SK-N-SH (cell line): ENCODE measurements at places on chromosomes 7 and 10. TPM values are rescaled to one million over a fixed set of nuclear protein-coding genes. Genes with fewer than 3 reads are reported as not detected.

The GRID2IP gene
- polyA plus RNA-seq, result 0.03 and 0.06 TPM in 2 replicates

DNA sequence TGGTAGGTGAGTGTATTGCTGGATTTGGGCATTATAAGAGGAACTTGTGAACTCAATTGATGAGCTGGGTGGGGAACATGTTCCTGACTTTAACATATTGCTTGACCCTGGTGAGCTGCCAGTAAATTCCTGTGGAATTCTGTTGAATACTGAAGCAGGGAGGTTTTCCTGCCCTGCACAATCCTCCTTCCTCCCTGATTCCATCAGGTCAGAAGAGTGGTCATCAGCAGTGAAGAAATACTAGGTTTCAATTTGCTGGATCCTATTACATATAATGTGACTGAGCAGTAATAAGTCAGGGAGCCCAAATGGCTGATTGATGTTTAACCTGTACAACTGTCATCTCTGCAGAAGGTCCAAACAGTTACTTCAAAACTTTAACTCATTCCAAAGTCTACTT, 581.2 kb downstream of the SUGCT start:
- H3K27ac ChIP-seq, result peak overlapping the region; percentile 96
- no peak for DNase-seq
- no peak overlapping the region for H3K4me3 ChIP-seq
- H3K36me3 ChIP-seq, result no peaks in the 10 kb centered on the region; the same call in 1 of the 2 replicates
- peaks cover 41% of the 10 kb centered on the region for H3K4me1 ChIP-seq

- H3K27me3 ChIP-seq, result peaks cover 25% of the 10 kb centered on the region
- no peak overlapping the region for H3K27ac ChIP-seq
- H3K4me3 ChIP-seq, result no peak overlapping the region
- H3K36me3 ChIP-seq, result no peaks in the 10 kb centered on the region
- no peak for DNase-seq
These were observed 31.5 kb downstream of the PRSS2 start for GRCh38 chr7:142802301-142802700.

- peaks cover 24% of the 10 kb centered on the region for H3K27me3 ChIP-seq
- peak within 1 kb of the TSS; percentile 72 for H3K27ac ChIP-seq
- H3K36me3 ChIP-seq, result no peaks in the 10 kb centered on the region
- no peaks in the 10 kb centered on the region for H3K4me1 ChIP-seq
- H3K4me3 ChIP-seq, result peak within 1 kb of the TSS; percentile 72
These were observed at the start of gene PLXDC2 for GRCh38 chr10:19816411-19817230. PLXDC2 (plus strand) TSS chr10:19816432.

DNA sequence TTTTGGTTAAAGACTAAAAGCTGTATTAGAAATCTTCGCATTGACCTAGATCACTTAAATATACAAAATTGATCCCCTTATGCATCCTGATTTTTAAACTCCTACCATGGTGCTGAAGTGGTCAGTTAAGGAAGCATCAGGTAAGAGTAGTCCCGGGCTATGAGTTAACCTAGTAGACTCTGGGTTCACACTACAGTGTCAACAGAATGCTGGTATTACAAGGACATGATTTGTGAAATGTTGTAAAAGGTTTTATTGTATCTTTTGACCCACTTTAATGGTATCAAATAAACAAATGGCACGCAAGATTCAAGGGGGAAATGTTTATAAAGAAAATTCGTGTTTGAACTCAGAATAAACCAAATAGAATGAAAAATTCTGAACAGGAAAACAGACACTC, 36.8 kb downstream of the RTKN2 start:
- H3K27ac ChIP-seq, result peak overlapping the region; percentile 88
- H3K4me1 ChIP-seq, result peaks cover 53% of the 10 kb centered on the region; the same call in 1 of the 2 replicates
- no peaks in the 10 kb centered on the region for H3K27me3 ChIP-seq
- no peak overlapping the region for H3K4me3 ChIP-seq
- DNase-seq, result no peak

- H3K36me3 ChIP-seq, result peaks cover 2% of the 10 kb centered on the region; the same call in 1 of the 2 replicates
- no peak overlapping the region for H3K27ac ChIP-seq
- no peak for DNase-seq
- H3K4me1 ChIP-seq, result peaks cover 43% of the 10 kb centered on the region; the same call in 1 of the 2 replicates
- no peak overlapping the region for H3K4me3 ChIP-seq
- H3K27me3 ChIP-seq, result no peaks in the 10 kb centered on the region
These were observed 79.1 kb downstream of the FAM53B start for GRCh38 chr10:124665091-124665490.

DNA sequence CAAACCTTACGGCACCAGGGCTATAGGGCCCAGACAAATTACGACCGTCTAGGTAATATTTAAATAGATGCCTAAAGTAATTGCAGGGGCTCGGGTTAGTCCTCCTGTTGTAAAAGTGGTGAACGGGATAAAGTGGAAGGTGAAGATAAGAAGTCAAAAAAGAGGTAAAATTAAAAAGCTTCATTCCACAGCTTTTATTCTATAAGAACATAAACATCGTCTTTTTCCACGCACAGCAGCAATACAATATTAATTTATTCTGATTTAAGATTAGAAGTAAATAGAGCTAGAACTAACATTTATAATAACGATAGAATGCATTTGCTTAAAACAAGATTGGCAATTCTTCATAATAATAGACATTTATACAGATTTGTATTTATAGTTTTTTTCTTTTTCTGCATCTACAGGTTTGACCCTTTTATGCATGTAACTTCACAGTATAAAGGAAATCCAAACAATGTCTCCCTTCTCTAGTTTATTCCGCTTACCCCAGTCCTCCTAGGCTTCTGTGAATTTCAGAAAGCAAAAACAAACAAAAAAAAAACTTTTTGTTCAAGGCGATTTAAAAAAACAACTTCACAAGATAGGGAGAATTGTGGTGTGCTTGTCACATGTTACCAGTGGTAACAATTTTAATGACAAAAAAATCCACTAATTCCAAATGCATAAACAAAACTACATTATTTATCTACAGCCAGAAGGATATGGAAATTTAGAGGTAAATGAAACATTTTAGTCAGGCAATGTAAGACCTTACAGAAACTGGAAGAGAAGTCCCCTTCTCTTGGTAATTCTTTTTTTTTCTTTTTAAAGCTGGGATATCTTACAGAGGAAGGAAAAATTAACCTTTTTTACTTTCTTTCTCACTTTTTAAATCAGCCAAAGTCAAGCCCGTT, 3.4 kb downstream of the HOXA10 start:
- no peak for DNase-seq
- H3K4me3 ChIP-seq, result no peak overlapping the region
- peaks cover 100% of the 10 kb centered on the region for H3K27me3 ChIP-seq
- no peaks in the 10 kb centered on the region for H3K36me3 ChIP-seq
- H3K27ac ChIP-seq, result no peak overlapping the region
- H3K4me1 ChIP-seq, result peaks cover 2% of the 10 kb centered on the region; the same call in 1 of the 2 replicates

- no peak overlapping the region for H3K27ac ChIP-seq
- H3K4me1 ChIP-seq, result no peaks in the 10 kb centered on the region
- no peaks in the 10 kb centered on the region for H3K27me3 ChIP-seq
- H3K36me3 ChIP-seq, result peaks cover 76% of the 10 kb centered on the region; the same call in 1 of the 2 replicates
- H3K4me3 ChIP-seq, result no peak overlapping the region
- DNase-seq, result no peak
These were observed 59.9 kb upstream of the LRRC4 start for GRCh38 chr7:128091106-128091505.

- H3K27me3 ChIP-seq, result no peaks in the 10 kb centered on the region
- H3K4me3 ChIP-seq, result no peak overlapping the region
- H3K4me1 ChIP-seq, result no peaks in the 10 kb centered on the region
- DNase-seq, result no peak
- no peaks in the 10 kb centered on the region for H3K36me3 ChIP-seq
- H3K27ac ChIP-seq, result no peak overlapping the region
These were observed 618.0 kb upstream of the LRRTM3 start for GRCh38 chr10:66307826-66308225.

The LIPN gene
- not detected in 2 replicates for polyA plus RNA-seq

DNA sequence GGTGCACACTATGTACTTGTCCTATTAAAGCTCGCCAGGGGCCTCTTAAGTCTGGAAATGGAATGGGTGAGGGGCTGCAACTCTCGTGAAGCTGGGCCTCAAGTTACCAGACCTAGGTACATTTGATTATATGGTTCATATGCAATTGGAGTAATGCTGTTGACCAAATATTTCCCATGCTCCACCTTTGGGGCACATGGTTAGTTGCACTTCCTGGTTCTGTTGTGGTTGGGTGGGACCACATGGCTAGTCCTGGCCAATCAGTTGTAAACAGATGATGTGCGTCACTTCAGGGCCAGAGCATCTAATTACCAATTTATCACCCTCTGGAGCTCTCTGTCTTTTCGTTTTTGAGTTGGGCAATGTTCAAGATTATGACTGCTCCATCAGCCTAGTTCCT, 39.5 kb upstream of the OPN4 start:
- DNase-seq, result no peak
- H3K27ac ChIP-seq, result no peak overlapping the region
- H3K4me3 ChIP-seq, result no peak overlapping the region
- H3K4me1 ChIP-seq, result no peaks in the 10 kb centered on the region

- peaks cover 38% of the 10 kb centered on the region for H3K4me1 ChIP-seq
- H3K27me3 ChIP-seq, result no peaks in the 10 kb centered on the region
- no peaks in the 10 kb centered on the region for H3K36me3 ChIP-seq
These were observed 125.3 kb downstream of the CHN2 start for GRCh38 chr7:29319719-29320521.

DNA sequence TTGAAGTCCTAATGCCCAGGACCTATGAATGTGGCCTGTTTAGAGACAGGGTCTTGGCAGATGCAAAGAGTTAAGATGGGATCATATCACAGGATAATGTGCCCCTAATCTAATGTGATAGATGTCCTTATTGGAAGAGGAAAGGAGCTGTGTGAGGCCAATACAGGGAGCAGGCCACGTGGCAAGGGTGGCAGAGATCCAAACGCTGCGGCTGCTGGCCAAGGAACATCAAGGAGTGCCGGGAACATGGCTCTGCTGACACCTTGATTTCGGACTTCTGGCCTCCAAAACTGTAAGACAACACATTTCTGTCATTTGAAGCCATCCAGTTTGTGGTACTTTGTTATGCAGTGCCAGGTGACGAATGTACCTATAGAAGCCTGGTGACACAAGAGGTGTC, 37.7 kb upstream of the EZH2 start:
- no peak overlapping the region for H3K27ac ChIP-seq
- no peaks in the 10 kb centered on the region for H3K4me1 ChIP-seq
- no peaks in the 10 kb centered on the region for H3K36me3 ChIP-seq
- no peak for DNase-seq
- no peak overlapping the region for H3K4me3 ChIP-seq

- H3K4me3 ChIP-seq, result no peak overlapping the region
- no peaks in the 10 kb centered on the region for H3K36me3 ChIP-seq
- H3K27me3 ChIP-seq, result 0 out of 2 replicates have a peak, but pooled peaks cover 2% of the 10 kb centered on the region
- DNase-seq, result no peak
- no peak overlapping the region for H3K27ac ChIP-seq
These were observed 30.1 kb upstream of the TNPO3 start for GRCh38 chr7:129084801-129085551.

GRCh38 chr7:30080818-30081217, 52.6 kb downstream of the PLEKHA8 start:
- H3K4me1 ChIP-seq, result peaks cover 4% of the 10 kb centered on the region
- H3K27ac ChIP-seq, result no peak overlapping the region
- peaks cover 73% of the 10 kb centered on the region for H3K36me3 ChIP-seq
- H3K27me3 ChIP-seq, result no peaks in the 10 kb centered on the region

DNA sequence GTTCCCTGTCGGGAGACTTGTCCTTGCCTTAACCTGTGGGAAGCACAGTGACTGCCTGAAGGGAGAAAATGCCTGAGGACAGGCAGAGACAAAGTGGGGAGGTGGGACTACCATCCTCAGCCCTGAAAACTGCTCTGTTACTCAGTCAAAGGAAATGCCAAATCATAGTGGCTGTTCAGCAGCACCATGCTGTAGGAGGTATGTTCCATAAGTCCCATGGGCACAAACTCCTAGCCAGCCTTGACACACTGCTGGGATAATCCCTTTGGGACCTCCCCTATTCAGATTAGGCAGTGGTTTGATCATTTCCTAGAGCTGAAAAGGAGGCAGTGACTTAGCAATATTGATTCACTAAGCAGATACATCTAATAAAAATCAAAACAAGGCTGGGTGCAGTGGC, 80.1 kb downstream of the MCU start:
- H3K27me3 ChIP-seq, result no peaks in the 10 kb centered on the region
- DNase-seq, result no peak
- H3K4me1 ChIP-seq, result no peaks in the 10 kb centered on the region
- no peaks in the 10 kb centered on the region for H3K36me3 ChIP-seq
- H3K4me3 ChIP-seq, result no peak overlapping the region
- H3K27ac ChIP-seq, result no peak overlapping the region

- peak; percentile 14 for DNase-seq
- H3K4me3 ChIP-seq, result no peak overlapping the region
- H3K4me1 ChIP-seq, result no peaks in the 10 kb centered on the region
- H3K27ac ChIP-seq, result no peak overlapping the region
These were observed 34.6 kb upstream of the HECW1 start for GRCh38 chr7:43077732-43078391.

The AGBL3 gene
- 0.35 and 0.91 TPM in 2 replicates for polyA plus RNA-seq

GRCh38 chr10:61627266-61627665, 35.5 kb upstream of the CABCOCO1 start:
- no peak overlapping the region for H3K4me3 ChIP-seq
- H3K4me1 ChIP-seq, result peaks cover 17% of the 10 kb centered on the region; the same call in 1 of the 2 replicates
- H3K36me3 ChIP-seq, result no peaks in the 10 kb centered on the region

The SLC18A3 gene
- polyA plus RNA-seq, result 1.7 TPM in 2 replicates

DNA sequence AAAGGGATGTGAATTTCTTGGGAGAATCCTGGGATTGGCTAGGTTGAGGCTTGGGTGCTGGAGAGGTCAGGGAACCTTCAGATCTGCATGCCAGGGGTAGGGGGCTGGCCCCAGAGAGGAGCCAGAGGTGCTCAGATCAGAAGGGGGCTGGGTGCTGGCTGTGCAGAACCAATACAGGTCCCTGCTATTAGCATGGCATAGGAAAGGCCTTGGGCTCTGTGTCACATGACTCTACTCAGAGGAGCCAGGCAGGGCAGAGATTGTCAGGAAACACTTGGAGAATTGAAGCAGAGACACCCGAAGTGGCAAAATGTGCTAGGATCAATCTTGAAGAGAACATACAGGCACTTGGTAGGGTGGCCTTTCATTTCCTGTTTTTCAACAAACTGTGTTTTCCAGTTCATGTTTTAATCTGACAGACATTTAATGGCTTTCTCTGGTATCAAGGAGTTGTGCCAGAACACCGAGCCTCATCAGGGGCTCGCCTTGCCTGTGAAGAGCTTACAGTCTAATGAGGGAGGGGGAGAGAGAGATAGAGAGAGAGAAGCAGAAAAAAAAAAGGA, 498.9 kb downstream of the RPS24 start:
- H3K4me1 ChIP-seq, result peaks cover 5% of the 10 kb centered on the region; the same call in 1 of the 2 replicates
- H3K36me3 ChIP-seq, result no peaks in the 10 kb centered on the region
- H3K4me3 ChIP-seq, result no peak overlapping the region
- no peak overlapping the region for H3K27ac ChIP-seq
- no peak for DNase-seq

GRCh38 chr7:64639267-64640001, 26.5 kb upstream of the ZNF107 start:
- no peaks in the 10 kb centered on the region for H3K27me3 ChIP-seq
- no peak for DNase-seq
- H3K4me3 ChIP-seq, result no peak overlapping the region
- H3K27ac ChIP-seq, result no peak overlapping the region
- no peaks in the 10 kb centered on the region for H3K4me1 ChIP-seq

The IFIT1B gene
- 0.03 TPM in 1 of 2 replicates, not detected in the other for polyA plus RNA-seq

DNA sequence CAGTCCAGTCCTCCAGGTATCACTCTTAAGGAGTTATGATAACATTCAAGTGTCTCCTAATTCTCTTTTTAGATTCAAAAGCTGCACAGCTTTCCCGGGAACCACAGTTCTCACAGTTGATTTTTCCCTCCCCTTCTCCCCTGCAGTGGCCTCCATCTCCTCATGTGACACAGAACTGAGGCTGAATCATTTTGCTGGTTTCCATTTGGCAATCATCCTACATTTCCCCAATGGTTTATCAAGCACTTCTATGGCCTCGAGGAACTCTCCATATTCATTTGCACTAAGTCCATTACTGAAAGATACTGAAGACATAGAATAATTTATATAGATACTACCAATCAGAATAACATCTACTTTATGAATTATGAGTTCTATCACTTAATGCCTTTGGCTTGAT, 484.9 kb downstream of the GPAM start:
- no peak overlapping the region for H3K4me3 ChIP-seq
- H3K36me3 ChIP-seq, result no peaks in the 10 kb centered on the region
- DNase-seq, result peak; percentile 18
- H3K27ac ChIP-seq, result no peak overlapping the region
